Suprapubic skin (tissue), 4 donors: ENCODE measurements at places on chromosomes 13 and 19. TPM values are rescaled to one million over a fixed set of nuclear protein-coding genes. Genes with fewer than 3 reads are reported as not detected.

GRCh38 chr19:4909156-4909896 lies at the start of gene UHRF1:
TSS of gene UHRF1 (plus strand) at chr19:4909501. CDS start at chr19:4910886, 1,385 bp downstream.
- no peak for DNase-seq

DNA sequence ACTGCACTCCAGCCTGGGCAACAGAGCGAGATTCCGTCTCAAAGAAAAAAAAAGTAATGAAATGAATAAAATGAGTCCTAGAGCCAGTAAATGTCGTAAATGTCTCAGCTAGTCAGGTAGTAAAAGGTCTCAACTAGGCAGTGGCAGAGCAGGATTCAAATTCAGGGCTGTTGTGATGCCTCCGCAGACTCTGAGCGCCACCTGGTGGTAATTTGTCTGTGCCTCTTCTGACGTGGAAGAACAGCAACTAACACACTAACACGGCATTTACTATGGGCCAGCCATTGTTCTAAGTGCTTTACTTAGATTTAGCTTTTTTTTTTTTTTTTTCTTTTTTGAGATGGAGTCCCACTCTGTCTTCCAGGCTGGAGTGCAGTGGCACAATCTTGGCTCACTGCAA lies 30.2 kb downstream of the CYP2F1 start:
- DNase-seq, result peak; percentile 79

GRCh38 chr13:83372786-83373185 lies 509.5 kb downstream of the SLITRK1 start:
- DNase-seq, result no peak

- DNase-seq, result no peak
Observed at GRCh38 chr19:33438987-33439781, 65.7 kb downstream of the CEBPG start.

The ACP7 gene
- total RNA-seq, result 17.8 TPM

The TEX26 gene
- not detected for total RNA-seq

The APOC1 gene
- 38.6 TPM for total RNA-seq
